ENCODE measurements at places on chromosomes 12 and 14.

- DNase-seq: no peak
Measured at GRCh38 chr14:29663281-29663801, 264.3 kb downstream of the PRKD1 start.

GRCh38 chr12:40033242-40033630 is 72.6 kb downstream of the SLC2A13 start:
- DNase-seq: no peak

GRCh38 chr12:53596920-53597363 is 29.2 kb downstream of the ATF7 start:
- no peak for DNase-seq

GRCh38 chr14:56081139-56081538 is 37.1 kb upstream of the PELI2 start:
- DNase-seq: no peak

DNA sequence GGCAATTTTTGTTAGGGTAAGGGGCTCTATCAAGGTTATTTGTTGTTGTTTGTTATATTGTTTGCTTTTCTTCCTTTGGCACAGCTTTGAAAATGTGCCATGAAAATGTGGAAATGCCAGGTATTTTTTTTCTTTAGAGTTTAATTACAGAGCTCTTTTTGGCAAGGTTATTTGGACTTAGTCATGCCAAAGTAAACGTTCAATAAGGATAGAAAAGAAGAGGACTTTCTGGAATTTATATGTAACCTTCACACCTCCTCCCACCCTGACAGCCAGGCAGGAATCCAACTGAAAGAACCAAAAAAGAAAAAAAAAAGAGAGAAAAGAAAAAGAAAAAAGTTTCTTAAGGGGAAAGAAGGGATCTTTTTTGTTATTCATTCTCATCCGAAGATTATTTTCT is 217.8 kb downstream of the KITLG start:
- DNase-seq: no peak

GRCh38 chr14:39179042-39179441 is 4.0 kb downstream of the PNN start:
- no peak for DNase-seq

GRCh38 chr12:110543252-110543959 is 39.7 kb downstream of the PPTC7 start:
- no peak for DNase-seq

GRCh38 chr12:94769047-94769420 is 118.7 kb upstream of the TMCC3 start:
- no peak for DNase-seq

DNA sequence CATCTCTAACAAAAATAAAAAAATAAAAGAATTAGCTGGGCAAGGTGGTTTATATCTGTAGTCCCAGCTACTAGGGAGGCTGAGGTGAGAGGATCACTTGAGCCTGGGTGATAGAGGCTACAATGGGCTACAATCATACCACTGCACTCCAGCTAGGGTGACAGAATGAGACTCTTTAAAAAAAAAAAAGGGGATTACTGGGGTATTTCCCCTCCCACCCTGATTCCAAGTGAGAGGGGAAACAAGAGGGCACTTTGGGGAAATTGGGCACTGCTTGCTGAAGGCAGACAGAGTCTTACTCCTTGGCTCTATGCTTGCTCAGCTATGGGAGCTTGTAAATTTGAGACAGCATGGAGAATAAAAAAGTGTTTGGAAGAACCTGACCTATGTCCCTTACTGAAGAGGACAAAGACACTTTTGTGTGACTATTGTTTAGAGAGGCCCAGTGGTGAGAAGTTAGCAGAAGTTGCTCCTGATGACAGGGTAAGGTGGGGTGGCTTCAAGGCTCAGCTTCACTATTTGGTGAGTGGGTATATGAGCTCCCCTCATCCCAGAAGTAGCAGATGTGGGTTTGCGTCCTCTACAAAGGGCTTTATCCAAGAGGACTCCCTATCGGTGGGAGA is 44.0 kb downstream of the KLRG1 start:
- no peak for DNase-seq

DNA sequence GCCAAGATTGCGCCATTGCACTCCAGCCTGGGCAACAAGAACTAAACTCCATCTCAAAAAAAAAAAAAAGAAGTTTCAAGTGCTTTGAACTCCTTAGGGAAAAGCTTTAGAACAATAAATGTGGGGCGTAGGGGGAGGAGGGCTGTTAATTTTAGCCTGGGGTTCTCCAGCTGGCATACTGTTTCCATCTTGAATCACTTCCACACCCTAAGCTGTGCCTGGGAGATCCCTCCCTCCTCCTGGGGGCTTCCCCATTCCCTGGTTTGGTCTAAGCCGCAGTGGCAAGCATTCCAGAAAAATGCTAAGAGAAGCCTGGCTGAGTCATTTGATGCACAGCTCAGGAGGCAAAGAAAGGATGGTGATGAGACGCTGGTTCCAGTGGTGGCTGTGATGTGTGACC is 2.3 kb upstream of the ZNF384 start:
- no peak for DNase-seq

Measured in CD4-positive, alpha-beta T cell treated with Interleukin-6 at 100 ng/mL for 8 hours (primary cell).